GM12864 (cell line): ENCODE measurements at places on chromosomes 3 and 15.

GRCh38 chr15:77191230-77191834, 120.4 kb upstream of the TSPAN3 start:
- no peak for DNase-seq

GRCh38 chr3:190883973-190884832, 21.7 kb upstream of the GMNC start:
- DNase-seq: no peak

GRCh38 chr15:68335251-68335650, 57.7 kb downstream of the FEM1B start:
- DNase-seq: no peak

GRCh38 chr15:45138814-45139765, 9.3 kb downstream of the DUOX1 start:
- DNase-seq: no peak

GRCh38 chr3:166444336-166444735, 607.1 kb upstream of the BCHE start:
- no peak for DNase-seq

GRCh38 chr15:58495891-58496408, 64.2 kb downstream of the LIPC start:
- no peak for DNase-seq

- DNase-seq: no peak
Measured at GRCh38 chr15:78457101-78457500, 19.1 kb downstream of the IREB2 start.

DNA sequence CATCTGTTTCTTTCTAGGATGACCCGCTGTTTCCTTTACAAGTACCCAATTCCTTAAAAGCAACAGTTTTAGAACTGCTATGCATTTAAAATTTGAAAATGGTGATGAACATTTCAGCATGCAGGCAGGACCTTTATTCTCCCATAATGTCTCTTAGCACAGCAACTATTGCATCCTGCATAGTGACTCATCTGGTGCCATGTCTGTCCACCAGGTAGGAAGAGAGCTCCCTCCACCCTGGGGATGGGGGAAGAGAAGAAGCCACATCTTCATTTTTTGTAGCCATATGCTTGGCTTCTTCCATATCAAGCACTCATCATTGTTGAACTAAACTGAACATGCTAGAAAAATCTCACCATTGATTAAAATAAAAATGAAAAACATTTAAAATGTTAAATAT, 9.9 kb downstream of the GPR15 start:
- no peak for DNase-seq

DNA sequence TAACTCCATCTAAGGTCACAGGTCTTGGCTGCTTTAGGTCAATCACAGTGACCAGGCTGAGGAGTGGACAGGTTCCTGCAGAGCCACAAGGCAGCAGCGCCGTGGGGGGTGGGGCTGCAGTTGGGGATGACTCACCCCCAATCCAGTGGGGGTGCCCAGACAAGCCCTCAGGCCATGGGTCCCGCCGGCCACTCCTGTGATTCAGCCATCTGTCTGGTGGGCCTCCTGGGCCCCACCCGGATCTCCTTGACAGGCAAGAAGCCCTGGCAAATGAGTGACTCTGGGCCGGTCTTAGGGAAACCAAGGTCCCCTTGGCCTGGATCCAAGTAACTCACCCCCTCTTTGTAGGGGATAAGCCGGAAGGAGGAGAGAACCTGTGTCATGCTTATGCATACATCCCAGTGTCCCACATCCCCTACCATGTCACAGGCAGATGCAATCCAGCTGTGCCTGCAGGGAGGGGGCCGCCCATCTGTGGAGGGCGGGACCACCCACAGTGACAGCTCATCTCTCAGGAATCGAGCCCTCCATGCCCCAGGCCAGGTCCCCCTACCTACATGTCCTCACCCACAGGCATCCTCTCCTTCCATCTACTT, 495 bp upstream of the COL7A1 start:
- DNase-seq: no peak
